ENCODE measurements at places on chromosomes 6 and 20. TPM values are rescaled to one million over a fixed set of nuclear protein-coding genes. Genes with fewer than 3 reads are reported as not detected.

Gene CST4
- total RNA-seq, result 0.78 TPM

Gene HSPA1A
- 130 TPM for total RNA-seq

Gene HLA-DRB1
- total RNA-seq, result not detected

Gene ITCH
- total RNA-seq, result 41.8 TPM

Gene ZSCAN9
- 10.3 TPM for total RNA-seq

Gene PI3
- not detected for total RNA-seq

Gene PDYN
- not detected for total RNA-seq

Gene ADTRP
- 0.26 TPM for total RNA-seq

Gene ESR1
- total RNA-seq, result 0.13 TPM

Gene TNNC2
- not detected for total RNA-seq

Gene FNDC11
- total RNA-seq, result 0.78 TPM

Gene VGLL2
- total RNA-seq, result not detected

Gene SLC17A1
- not detected for total RNA-seq

Gene OR2H1
- total RNA-seq, result not detected

Gene CALHM4
- not detected for total RNA-seq

Gene TFAP2A
- not detected for total RNA-seq

Gene GNAS-AS1
- total RNA-seq, result 0.72 TPM

Gene SLC17A3
- not detected for total RNA-seq

Gene SLC35F1
- under 0.01 TPM for total RNA-seq

Gene WFDC2
- 0.26 TPM for total RNA-seq

Gene TRDN
- not detected for total RNA-seq

Gene TGIF2
- total RNA-seq, result 12.8 TPM

Gene MOG
- total RNA-seq, result not detected

Measured in epithelial cell of alveolus of lung (primary cell).